ENCODE measurements at places on chromosomes 5 and 9.
A peak's percentile ranks its signal among the peaks of the same experiment; 100 is the strongest.

DNA sequence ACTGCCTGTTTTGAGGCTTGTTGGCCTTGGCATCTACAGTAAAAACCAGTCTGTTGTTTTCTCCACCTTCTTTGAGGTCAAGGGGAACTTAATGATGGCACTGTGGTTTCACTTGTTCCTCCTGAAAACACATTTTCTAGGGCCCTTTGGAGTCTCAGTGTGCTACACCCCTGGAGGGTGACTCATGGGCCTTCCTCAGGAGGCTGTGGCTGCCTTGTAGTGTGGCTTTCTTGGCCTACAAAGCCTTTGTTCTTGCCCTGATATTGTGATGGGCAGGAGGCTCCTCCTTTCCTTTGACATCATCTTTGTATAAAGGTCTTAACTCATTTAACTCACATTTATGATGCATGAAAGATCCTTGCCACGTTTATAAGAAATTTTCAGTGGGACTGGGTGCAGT is 56.3 kb upstream of the GPBP1 start:
- no peak for DNase-seq

GRCh38 chr9:32554107-32554506 is 1.7 kb upstream of the TOPORS start:
- peak; percentile 56 for DNase-seq

GRCh38 chr5:57441557-57441956 is 41.1 kb downstream of the ACTBL2 start:
- no peak for DNase-seq

- no peak for DNase-seq
Observed at GRCh38 chr5:75091597-75091996, 39.2 kb upstream of the GCNT4 start.

DNA sequence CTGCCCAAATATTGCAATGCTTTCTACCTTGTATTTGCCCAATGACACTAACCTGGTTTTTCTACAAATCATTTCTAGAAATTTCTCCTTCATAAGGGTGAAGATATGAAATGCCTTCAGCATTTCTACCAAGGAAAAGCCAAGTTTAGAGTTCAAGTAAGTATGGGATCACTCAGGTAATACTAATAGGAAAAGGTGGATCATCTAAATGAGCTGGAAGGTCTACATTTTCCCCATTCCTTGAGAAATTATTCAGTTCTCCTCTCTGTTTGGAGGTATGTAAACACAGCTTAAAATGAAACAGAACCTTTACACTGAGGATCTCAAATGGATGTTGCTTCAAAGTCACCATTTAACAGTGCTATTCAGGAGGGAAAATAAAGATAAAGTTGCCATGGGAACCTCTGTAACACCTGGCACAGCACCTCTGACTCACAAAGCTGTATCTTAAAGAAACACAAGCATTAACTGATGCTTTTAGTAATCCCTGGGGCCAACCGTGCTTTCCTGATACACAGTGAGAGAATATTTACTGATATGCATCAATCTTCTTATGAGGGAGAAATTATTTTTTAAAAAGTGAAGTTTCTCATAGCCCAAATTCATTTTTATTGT is 161.3 kb downstream of the DRD1 start:
- no peak for DNase-seq

DNA sequence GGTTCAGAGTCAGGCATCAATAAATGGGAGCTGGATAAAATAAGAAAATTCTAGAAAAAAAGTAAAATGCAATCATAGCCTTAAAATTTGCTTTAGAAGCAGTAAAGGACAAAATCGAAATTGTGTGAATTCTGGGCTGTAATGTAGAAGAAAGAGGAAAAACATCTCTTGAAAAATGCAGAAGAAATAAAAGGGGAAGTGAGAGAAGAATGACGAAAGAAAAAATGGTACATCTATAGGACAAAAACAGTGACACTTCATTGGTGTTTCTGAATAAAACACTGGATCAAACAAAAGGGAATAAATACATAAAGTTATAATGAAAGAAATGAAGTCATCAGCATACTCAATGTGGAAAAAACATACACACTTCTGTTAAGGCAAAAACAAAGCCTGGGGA is 642.3 kb downstream of the ACTL7B start:
- no peak for DNase-seq

GRCh38 chr5:80672140-80672736 is 17.5 kb upstream of the DHFR start:
- DNase-seq = peak; percentile 30

GRCh38 chr9:28692012-28692411 is 1118.7 kb upstream of the C9orf72 start:
- no peak for DNase-seq

DNA sequence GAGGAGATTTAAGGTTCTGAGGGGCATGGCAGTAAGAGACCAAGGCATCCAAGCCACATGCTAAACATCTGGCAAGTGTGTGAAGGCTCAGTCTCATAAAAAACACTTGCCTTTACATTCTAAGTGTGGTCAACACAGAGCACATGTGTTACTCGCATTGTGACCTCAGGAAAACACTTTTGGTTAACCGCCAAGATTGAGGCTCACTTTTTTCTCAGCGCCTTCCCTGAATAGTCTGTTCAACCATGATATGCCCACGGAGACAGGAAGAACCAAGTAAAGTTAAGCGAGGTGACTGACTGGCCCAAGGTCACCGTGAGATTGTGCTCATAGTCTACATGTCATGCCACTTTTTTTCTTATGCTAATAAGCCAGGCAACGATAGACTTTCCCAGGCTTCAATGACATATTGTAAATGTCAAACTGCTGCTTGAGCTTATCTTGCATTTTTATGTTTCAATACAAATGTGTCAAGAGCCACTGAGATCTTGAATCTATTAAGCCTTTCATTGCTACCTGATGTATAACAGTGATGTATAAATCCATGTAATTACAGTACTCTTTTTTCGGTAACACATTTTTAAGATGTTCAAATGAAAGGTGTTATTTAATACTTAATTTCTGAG is 21.1 kb upstream of the IL9 start:
- no peak for DNase-seq

- DNase-seq = peak; percentile 10
Observed at GRCh38 chr9:117744856-117745389, 40.7 kb downstream of the TLR4 start.

- DNase-seq = no peak
Observed at GRCh38 chr9:126630458-126631237, 16.9 kb downstream of the LMX1B start.

GRCh38 chr5:83471405-83472212 is at the start of gene VCAN:
TSS of gene VCAN (plus strand) at chr5:83471744. CDS start at chr5:83483519, 11,775 bp downstream.
- DNase-seq = peak; percentile 59

- DNase-seq = no peak
Observed at GRCh38 chr9:8904771-8905515, 1105.4 kb upstream of the DMAC1 start.

GRCh38 chr5:88702332-88702731 is 180.7 kb downstream of the MEF2C start:
- DNase-seq = no peak

GRCh38 chr9:72884508-72884907 is 68.3 kb downstream of the ALDH1A1 start:
- no peak for DNase-seq

- DNase-seq = no peak
Observed at GRCh38 chr5:17094830-17095229, 122.6 kb upstream of the BASP1 start.

GRCh38 chr5:118628660-118629354 is 359.5 kb downstream of the DTWD2 start:
- no peak for DNase-seq

DNA sequence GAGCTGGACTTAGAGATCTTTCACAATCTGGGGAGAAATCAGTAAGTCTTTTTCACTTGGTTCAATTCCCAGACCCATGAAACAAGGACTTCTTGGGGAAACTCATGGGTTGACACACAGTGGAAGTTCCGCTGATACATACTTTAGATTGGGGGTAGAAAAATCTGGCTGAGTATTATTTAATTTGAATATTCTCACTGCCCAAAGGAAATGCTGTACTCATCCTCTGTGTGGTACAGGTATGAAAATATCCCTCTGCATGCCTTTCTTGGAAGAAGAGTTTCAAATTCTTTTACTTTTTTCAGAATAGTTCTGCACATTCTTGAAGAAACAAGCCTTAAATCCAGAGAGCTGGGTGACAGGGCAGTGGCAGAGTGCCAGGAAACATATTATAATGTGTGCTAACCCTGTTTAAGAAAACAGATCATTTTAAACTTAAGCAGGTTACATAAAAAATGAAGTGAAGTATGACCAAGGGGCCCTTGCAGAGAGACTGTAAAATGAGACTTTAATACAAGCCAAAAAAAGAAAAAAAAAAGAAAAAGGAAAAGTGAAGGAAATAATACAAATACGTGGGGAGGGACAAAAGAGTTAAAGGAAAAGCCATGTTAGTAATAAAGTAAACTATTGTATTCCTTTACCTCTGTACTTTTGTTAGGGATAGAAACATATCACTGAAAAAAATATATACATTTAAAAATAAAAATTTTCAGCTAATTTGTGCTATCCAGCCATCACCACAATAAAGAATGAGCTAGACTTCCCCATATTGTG is 173.4 kb upstream of the NR3C1 start:
- DNase-seq = no peak

DNA sequence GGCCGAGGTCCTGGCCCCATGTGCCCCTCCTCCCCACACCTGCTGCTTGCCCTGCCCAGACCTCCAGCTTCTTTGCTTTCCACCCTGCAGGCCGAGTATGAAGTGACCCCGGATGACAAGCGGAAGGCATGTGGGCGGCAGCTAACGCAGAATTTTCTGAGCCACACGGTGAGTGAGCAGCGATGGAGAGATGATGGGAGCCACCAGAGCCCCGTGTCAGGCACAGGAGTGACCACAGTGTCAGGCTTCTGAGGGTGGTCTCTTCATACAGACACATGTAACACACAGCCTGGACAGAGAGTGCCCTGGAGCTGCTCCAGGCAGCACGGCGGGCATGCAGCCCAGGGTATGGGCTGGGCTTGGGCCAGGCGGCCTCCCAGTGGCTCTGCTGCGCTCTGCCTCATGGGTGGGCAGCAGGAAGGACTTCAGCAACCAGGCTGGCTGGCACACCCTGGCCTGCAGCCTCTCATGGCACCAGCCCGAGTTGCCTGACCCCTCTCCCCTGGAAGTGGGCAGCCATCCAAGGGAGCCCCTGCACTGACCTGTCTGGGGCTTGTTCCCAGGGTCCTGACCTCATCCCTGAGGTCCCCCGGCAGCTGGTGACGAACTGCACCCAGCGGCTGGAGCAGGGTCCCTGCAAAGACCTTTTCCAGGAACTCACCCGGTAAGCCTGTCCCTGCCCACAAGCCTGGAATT is 5.8 kb downstream of the GRK6 start:
- no peak for DNase-seq

DNA sequence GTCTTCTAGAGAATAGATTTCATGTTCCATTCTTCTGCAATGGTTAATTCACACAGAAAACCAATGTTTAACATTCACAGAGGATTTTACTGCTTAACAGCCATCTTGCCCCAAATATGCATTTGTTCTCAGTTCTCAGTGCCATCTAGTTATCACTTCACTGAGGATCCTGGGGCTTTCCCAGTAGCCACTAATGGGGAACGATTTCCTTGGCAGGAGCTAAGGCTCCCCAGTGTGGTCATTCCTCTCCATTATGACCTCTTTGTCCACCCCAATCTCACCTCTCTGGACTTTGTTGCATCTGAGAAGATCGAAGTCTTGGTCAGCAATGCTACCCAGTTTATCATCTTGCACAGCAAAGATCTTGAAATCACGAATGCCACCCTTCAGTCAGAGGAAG is 3.4 kb downstream of the ERAP2 start:
- no peak for DNase-seq

DNA sequence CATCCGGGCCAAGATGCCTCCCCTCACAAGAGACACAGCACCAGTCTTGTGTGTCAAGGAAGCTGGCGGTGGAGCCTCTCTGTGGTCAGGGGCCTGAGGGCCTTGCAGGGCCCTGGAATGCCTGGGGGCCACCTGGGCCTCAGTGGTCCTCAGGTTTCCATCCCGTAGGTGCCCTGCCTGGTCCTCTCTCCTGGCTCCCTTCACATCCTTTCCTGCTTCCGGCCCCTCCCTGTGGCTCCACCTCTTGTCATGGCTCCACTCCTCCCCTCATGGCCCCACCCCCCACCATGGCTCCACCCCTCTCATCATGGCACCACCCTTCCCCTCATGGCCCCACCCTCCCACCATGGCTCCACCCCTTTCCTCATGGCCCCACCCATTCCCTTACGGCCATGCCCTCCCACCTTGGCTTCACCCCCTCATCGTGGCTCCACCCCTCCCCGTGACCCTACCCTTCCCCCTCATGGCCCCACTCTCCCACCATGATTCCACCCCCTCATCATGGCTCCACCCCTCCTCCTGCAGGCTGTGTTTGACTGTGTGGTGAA is 175.8 kb downstream of the CACNA1B start:
- DNase-seq = no peak

DNA sequence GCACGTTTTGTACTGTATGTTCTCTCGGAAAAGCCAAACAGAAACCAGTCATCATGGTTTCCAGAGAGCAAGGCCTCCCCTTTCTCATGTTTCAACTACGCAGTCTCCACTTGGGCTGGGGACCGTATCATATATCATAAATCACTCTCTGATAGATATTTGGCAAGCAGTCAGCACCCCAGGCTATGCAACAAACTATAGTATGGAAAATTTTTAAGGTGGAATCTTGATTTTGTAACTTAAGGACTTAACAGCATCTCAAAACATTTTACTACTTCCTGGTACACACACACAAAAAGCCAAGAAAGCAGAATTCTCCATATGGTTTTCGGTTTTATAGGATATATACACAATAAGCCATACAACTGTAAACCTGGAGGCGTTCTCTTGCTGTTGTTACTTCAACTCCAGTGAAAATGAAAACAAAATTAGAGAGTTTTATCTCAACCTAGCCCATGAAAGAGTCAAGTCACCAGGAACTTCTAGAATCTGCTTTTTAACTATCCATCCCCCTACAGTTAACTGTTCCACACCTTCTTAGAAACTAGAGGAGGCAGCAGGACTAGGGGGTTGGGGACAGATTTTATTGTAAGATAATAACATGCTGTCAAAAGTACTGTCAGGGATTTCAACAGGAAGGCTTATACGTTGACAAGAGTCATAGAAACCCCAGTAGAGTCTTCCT is 283.4 kb downstream of the NFIB start:
- DNase-seq = no peak

- DNase-seq = no peak
Observed at GRCh38 chr5:99955006-99955405, 580.2 kb upstream of the FAM174A start.

DNA sequence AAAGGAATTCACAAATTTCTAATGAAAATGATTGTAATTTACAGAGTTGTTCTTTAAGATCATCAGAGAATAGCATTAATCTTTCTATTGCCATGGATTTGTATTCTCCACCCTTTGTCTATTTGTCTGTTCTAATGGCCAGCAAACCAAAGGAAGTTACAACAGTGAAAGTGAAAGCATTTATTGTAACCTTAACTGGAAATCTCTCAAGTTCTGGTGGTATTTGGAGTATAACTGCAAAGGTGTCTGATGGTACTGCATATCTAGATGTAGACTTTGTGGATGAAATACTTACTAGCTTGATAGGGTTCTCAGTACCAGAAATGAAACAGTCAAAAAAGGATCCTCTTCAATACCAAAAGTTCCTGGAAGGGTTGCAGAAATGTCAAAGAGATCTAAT is 21.7 kb downstream of the RMI1 start:
- no peak for DNase-seq

GRCh38 chr9:128192601-128193371 is 1.4 kb upstream of the CIZ1 start:
- DNase-seq = no peak
